ENCODE measurements at places on chromosomes 5 and 9. TPM values are rescaled to one million over a fixed set of nuclear protein-coding genes. Genes with fewer than 3 reads are reported as not detected.
A peak's percentile ranks its signal among the peaks of the same experiment; 100 is the strongest.

- peak; percentile 53 for DNase-seq
These were observed 286.7 kb downstream of the TLE4 start for GRCh38 chr9:79858508-79858907.

GRCh38 chr5:39159811-39160490, 59.4 kb downstream of the FYB1 start:
- DNase-seq: no peak

DNA sequence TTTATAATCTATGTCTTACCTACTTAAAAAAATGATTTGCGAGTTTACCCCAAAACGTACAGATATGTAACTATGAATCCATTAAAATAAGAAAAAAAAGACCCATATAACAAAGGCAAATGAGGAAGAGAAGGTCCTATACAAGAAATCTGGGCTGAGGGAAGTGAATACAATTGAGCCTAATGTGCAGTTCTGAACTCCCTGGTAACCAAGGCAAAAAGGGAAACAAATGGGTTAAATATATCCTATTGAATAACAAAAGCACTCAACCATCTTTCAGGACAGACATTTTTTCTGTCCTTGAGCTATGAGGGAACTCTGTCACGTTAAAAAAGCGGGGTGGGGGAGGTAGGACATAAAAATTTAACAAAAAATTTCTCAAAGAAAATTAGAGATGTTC, 78.6 kb downstream of the PTPN3 start:
- DNase-seq: no peak

DNA sequence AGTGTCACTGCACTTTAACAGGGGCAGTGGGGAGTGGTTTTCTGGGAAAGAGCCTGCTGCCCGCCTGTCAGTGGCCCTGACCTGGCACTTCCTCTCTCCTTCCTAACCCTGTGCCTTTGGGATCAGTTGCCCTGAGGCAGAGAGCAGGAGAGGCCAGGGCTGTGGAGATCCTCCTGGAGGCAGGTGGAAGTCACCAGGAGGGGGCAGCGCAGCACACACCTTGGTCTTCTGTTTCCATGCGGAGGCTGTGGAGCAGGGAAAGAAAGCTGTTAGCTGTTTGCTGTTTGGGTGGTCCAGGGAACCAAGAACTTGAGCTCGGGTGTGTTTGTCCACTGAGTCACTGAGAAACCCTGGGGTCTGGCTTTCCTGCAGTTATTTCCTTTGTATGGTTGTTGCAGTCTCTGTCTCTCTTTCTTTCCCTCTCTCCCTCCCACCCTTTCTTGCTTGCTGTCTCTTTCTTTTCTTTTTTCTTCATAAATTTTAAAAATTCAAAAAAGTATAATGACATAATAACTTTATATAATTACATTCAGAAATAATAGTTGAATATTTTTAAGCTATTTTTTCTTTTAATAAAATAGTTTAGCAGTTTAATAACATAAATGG, 28.1 kb downstream of the NTRK2 start:
- peak; percentile 13 for DNase-seq

GRCh38 chr5:160921423-160922285, 69.6 kb upstream of the ATP10B start:
- no peak for DNase-seq

DNA sequence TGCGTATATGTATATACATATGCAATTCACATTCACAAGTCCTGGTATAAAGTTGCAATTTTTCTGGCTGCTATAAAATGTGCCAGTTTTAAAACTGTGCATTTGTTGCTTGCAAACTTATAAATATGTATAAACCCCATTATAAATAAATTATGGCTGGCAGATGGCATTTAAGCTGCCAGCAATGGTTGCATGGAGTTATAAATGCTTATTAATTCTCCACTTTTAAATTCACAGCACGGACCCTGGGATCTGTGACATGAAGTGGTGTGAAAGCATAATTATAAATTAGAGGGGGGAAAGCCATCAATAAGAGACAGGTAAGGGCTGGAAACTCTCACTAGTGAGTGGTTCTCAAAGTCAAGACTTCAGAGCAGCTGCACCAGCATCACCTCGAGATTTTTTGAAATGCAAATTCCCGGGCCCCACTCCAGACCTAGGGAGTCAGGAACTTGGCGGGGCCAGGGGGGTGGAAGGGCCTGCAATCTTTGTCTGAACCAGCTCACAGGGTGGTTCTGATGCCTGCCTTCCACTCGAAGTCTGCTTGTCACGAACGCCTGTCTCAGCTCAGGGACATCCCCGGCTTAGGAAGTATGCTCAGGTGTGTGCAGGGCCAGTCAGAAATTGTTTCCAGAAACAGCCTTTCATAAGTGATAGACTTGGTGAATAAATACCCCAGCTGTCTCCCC, 16.9 kb downstream of the S1PR3 start:
- DNase-seq: no peak

DNA sequence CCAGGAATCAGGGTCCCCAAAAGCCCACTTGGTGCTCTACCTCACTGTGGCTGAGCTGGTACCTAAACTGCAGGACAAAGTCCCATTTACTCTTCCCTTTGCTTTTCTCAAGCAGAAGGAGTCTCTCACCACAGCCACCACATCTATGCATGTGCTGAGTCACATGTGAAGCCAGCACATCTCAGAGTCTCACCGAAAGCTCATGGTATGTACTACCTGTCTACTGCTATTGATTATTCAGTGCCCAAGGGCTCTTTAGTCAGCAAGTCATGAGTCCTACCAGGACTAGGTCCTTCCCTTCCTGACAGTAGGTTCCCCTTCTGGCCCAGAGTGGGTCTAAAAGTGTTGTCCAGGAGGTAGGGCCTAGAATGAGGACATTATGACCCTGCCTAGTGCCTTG, 130.7 kb upstream of the NTRK2 start:
- DNase-seq: no peak

DNA sequence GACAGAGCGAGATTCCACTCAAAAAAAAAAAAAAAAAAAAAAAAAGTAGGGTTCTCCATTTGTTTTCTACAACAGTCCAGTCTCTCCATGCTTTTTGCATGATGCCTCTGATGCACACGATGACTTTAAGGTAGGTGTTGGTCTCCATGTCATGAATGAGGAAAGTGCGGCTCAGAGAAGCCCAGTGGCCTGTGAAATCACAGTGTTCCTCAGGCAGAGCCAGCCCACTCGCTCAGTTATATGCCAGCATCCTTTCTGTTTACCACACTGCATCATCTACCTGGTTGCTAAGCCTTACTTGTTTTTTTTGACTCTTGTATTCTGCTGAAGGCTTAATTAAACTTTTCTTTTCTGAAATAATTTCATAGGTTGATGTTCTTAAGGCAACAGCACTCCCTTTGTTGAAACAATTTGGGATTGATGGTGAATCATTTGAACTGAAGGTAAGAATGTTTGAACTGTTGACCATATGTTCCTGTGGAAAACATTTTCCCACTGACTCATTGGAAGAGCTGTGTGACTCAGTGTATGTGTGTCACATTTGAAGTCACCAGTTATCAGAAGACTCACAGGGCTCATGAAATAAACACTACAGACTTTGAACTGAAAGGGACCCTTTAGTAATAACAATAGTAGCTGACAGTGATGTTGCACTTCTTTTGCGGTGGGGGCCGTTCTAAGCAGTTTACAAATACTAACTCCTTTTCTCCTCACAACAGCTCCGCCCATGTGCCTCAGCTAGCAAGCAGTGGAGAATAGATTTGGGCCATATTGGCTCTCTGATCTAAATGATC, 40.2 kb downstream of the RCL1 start:
- peak; percentile 40 for DNase-seq

GRCh38 chr9:106481013-106481609, 381.9 kb upstream of the ZNF462 start:
- DNase-seq: no peak

GRCh38 chr5:10904862-10905432, 143.9 kb upstream of the DAP start:
- no peak for DNase-seq

GRCh38 chr9:116654059-116654355, 33.1 kb upstream of the TRIM32 start:
- no peak for DNase-seq

GRCh38 chr9:79129865-79130480, 441.8 kb upstream of the TLE4 start:
- DNase-seq: peak; percentile 54

- no peak for DNase-seq
These were observed 160.8 kb upstream of the IER5L start for GRCh38 chr9:129338724-129339430.

GRCh38 chr5:177317959-177318377, 6.3 kb upstream of the MXD3 start:
- peak; percentile 64 for DNase-seq

DNA sequence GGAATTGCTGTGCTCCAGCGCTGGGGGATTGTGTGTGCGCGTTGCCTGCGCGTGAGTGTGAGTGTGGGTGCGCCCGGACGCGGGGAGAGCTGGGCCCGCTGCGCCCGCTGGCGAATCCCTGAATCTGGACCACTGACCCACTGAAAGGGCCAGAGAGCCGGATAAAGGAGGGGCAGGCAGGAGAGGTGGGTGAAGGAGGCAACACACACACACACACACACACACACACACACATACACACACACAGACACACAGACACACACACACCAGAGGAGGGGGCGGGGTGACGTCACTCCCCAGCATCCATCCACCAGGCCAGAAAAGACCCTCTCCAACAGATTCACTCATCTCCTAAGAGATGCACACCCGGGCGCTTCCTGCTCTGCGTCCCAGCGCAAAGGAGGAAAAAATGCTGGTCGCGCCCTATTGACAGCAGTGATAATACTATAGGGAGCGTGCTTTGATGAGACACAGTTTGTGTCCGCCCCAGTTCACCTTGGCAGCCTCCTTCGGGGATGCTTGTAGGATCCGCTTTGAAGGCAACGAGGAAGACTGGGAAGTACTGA, 1059.1 kb upstream of the DMAC1 start:
- no peak for DNase-seq

- DNase-seq: peak; percentile 33
These were observed 43.6 kb downstream of the JADE2 start for GRCh38 chr5:134568761-134569695.

DNA sequence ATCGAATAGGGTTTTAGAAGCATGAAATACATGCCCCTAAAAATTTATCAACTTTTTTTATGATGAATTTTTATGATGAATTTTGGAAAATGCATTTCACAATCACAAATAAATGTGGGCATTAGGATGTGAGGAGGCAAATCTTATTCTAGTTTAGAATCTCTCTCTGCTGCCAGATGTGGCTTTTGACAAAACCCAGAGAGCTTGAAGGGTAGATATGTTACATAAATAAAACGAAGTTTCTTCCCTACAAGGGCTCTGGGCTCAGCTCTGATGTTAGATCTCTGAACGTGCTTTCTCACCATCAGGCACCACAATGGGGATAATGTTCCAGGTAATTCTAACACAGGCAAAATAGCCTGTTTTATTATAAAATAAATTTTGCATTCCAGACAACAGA, 102.3 kb upstream of the ADAMTSL1 start:
- DNase-seq: no peak

DNA sequence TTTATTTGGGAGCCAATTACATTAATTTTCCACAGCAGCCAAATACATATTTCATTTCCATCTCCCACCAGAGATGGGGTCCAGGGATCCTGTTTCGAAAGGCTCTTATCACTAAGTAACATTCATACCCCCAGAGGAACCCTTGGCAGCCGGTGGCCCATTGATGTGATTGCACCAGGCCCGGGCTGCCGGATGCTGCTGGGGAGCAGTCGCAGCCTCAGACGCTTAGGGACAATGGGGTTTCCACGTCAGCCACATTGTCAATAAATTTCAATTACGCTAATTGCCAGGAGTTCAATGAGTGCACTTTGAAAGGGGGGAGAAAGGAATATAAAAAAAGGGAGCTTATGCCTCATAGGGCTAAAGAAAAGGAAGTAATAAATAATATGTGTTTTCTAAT, 478.8 kb upstream of the ADAMTS16 start:
- DNase-seq: no peak

DNA sequence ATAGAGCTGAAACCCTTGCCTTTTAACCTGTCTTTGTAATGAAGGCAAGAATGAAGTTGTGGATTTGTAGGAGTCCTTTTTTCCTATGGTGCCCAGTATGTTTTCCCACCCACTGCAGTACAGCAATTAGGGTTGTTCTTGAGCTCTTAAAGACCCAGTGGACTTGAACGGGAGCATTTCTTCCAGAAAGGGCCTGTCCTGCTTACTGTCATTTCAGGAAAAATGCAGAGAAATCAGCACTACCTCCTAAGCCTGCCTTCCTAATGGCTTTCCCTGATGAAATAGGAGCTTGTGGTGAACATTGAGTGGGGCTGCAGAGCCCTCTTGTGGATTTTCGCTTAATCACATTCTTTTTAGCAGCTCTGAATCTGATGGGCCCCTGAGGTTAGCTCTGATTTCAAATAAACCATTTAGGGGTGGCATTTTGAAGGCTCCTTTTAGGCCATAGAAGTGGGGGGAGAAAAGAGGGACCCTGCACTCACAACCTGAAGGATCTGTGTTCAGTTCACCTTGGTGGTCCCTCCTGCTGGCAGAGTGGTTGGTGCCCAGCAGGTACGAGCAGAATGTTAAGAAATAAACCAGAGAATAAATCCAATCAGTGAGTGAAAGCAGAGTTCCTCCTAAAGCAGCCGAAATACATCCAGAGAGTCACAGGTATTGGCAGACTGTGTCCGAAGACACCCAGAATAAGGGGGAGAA, 188.0 kb upstream of the KLF9 start:
- peak; percentile 76 for DNase-seq

- no peak for DNase-seq
These were observed 136.9 kb downstream of the ARHGAP26 start for GRCh38 chr5:142906863-142907671.

DNA sequence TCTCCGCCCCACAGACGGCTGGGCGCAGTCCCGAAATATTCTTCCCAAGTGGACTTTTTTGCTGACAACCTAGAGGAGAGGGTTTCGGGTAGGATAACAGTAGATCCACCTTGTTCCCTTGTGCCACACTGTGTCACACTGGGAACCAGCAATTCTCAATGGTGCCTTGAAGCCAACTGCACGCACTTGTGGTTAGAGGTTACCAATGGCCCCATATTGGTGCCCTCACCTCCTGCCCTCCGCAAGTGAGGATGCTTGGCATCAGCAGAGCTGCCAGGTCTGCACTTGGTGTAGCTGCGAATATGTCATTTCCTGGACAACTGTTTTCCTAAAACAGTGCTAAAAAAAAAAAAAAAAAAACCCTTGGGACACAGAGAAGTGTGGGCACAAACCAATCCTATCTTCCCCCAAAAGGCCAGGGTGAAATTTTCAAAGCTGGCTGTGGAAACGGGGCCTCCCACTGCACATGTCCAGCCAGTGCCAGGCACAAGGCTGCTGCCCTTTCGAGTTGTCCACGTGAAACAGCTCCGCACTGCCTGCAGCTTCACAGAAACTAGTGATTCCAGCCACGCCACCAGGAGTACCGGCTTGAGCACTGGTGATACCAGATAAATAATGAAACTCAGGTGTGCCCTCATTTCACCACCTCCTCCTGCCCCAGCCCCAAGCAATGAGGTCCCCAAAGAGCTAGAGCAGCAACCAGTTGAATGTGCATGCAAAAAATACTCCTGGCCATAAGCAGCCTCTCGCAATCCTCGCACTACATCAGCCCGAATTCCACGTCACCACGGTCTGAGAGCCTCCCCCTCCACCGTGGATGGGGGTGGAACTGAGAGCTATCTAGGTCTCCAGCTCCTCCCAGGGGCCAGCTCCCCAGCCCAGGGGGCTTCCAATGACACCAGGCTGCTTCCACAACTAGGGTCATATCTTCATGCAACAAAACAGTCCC, 51.2 kb downstream of the USP20 start:
- no peak for DNase-seq

- DNase-seq: no peak
These were observed 15.6 kb upstream of the SLC24A2 start for GRCh38 chr9:19804431-19804830.

- no peak for DNase-seq
These were observed 69.3 kb downstream of the SLC1A1 start for GRCh38 chr9:4559261-4560182.

The PHPT1 gene
- 132 TPM for total RNA-seq

The MOCS2 gene
- total RNA-seq: 50.1 TPM

The SLC6A3 gene
- not detected for total RNA-seq

The SEMA5A gene
- total RNA-seq: 4.7 TPM

The MCCC2 gene
- 51.8 TPM for total RNA-seq
